ENCODE measurements at places on chromosomes 1 and 21.
A peak's percentile ranks its signal among the peaks of the same experiment; 100 is the strongest.

DNA sequence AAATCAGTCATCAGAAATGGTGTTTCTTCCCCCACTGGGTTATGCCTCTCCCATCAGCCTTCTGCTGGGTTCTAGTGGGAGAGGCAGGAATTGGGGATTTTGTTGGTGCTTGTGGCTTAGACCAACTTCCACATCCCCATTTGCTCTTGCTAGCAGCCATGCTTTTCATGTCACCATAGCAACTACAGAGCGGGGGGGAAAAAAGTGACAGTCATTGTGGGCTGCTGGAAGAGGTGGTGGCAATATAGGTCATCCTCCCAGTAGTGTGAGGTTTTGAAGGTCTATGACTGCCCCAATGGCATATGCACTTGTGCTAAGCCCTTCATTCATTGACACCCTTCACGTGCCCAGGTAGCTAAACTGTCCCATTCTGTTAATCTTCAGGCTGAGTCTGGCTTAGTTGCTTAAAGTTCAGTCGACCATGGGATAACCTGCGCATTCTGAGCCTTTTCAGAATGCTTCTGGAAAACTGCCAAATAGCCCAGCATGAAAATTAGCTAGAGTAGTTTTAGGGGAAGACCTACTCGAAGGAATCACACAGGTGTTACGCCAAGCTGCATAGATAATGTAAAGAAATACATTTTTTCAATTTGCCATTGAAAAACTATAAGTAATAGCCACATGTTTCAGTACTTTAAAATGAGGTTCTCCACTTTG, 53.7 kb upstream of the ZNF326 start:
- peaks cover 4% of the 10 kb centered on the region for H3K36me3 ChIP-seq
- DNase-seq = no peak
- H3K4me1 ChIP-seq = peaks cover 3% of the 10 kb centered on the region
- H3K27ac ChIP-seq = peak overlapping the region; percentile 14
- no peak overlapping the region for H3K4me3 ChIP-seq

DNA sequence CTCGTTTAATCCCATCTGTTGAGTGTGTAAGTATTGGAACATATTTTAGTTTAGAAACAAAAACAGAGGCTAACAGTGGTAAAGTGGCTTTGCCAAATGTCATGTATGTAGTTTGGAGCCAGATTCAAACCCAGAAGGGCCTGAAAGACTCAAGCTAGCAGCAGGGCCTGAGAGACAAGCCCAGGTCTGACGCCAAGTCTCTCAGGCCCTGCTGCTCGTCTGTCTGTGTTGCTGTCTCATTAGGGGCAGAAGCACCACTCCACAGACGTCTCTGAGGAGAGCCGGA, 8.3 kb downstream of the CITED4 start:
- no peak overlapping the region for H3K27ac ChIP-seq
- peaks cover 7% of the 10 kb centered on the region for H3K27me3 ChIP-seq
- peaks cover 6% of the 10 kb centered on the region for H3K4me1 ChIP-seq
- no peak overlapping the region for H3K4me3 ChIP-seq
- DNase-seq = no peak

- no peak for DNase-seq
- H3K36me3 ChIP-seq = no peaks in the 10 kb centered on the region
- H3K27ac ChIP-seq = no peak overlapping the region
- H3K4me1 ChIP-seq = no peaks in the 10 kb centered on the region
- H3K4me3 ChIP-seq = no peak overlapping the region
Measured at GRCh38 chr1:94527447-94528031, 14.0 kb downstream of the F3 start.

DNA sequence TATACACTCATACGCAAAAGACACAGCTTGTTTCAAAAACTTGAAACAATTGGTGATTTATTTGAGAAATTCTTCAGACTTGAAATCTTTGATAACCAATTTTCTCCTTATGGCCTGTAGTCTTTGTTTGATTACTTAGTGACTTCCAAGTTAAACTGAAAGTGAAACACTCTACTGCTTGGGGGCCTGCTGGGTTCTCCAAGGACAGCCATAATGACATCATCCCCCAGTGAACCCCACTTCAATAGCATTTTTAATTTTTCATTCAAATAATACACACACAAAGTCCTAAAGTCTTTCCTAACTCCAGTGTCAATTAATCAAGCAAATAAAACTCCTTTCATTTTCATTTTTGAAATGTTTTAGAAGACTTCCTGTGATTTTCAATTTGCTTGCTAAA, 59.2 kb downstream of the KRTAP19-8 start:
- peak overlapping the region; percentile 25 for H3K4me3 ChIP-seq
- peak; percentile 60 for DNase-seq
- no peaks in the 10 kb centered on the region for H3K36me3 ChIP-seq
- peaks cover 3% of the 10 kb centered on the region for H3K27me3 ChIP-seq

DNA sequence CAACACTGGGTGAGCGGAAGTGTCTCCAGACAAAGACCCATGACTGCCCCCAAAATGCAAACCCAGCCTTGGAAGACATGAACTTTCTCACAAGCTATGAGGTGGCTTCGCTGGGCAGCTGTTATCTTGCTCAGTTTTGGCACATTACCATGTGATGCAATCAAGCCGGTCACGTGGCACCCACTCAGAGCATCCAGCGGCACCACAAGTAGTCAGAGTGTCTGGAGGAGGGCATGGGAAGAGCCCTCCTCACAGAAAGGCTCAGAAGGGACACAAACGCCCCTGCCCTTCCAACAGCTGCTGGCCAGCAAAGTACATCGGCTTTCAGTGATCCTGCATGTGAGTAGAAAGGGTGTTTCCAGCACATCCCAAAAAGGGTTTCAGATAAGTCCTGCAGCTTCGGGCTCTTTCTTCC, 145.5 kb upstream of the IRF2BP2 start:
- peaks cover 6% of the 10 kb centered on the region for H3K27me3 ChIP-seq
- H3K27ac ChIP-seq = no peak overlapping the region
- no peaks in the 10 kb centered on the region for H3K36me3 ChIP-seq
- no peak for DNase-seq

DNA sequence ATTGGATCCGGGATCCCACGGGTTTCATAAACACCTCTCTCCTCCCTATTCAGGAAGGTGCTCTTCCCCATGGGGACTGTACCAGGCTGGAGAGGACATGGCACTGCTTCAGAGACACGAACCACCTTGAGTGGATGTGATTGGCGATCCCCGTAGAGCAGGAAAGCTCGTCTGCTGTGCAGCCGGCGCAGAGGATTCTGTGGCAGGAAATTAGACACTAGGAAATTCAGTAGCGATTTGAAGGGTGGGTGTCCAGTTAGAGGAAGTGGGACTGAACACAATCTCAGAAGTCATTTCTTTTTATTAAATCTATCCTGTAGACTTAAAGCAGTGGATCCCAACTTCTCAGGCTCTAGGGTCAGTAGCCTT, 767 bp downstream of the PDIK1L start:
- H3K4me1 ChIP-seq = peaks cover 30% of the 10 kb centered on the region
- no peak for DNase-seq
- peak overlapping the region; percentile 95 for H3K27ac ChIP-seq

DNA sequence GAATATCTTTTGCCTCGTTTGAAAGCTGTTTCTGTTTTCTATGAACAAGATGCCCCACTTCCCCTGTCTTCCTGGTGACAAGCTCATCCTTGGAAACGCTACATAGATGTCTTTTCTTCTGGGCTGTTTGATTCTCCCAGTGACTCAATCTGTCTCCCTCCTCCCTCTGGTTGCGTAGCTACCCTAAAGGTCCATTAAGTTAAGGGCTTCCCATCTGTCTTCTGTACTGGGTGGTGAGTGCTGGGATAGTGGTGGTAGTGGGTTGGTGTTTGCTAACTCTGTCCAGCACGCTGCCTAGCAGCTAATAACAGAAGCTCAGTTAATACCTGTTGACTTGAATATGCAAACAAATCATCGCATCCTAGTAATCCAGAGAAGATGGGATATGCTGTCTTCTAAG, 50.2 kb upstream of the GCLM start:
- H3K27me3 ChIP-seq = peaks cover 3% of the 10 kb centered on the region
- no peaks in the 10 kb centered on the region for H3K36me3 ChIP-seq
- H3K4me1 ChIP-seq = no peaks in the 10 kb centered on the region
- H3K27ac ChIP-seq = no peak overlapping the region

- no peak overlapping the region for H3K27ac ChIP-seq
- no peaks in the 10 kb centered on the region for H3K4me1 ChIP-seq
- no peak for DNase-seq
- no peaks in the 10 kb centered on the region for H3K36me3 ChIP-seq
Measured at GRCh38 chr1:54425152-54425584, 19.0 kb upstream of the SSBP3 start.

DNA sequence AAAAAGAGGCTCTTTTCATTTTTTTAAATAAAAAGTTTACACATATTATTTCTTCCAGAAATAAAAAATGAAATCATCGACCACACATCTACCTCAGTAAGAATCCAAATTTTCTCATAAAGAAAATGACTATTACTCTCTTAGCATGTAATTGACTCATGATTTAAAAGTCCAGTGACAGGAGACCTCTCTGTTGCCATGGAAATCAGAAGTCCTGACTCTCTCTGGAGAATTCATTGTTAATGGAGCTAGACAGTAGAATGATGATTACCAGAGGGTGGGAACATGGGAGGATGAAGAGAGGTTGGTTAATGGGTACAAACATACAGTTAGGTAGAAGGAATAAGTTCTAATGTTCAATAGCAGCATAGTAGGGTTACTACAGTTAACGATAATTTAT, 5.0 kb upstream of the CLCA4 start:
- no peak for DNase-seq
- peaks cover 5% of the 10 kb centered on the region for H3K27me3 ChIP-seq
- no peak overlapping the region for H3K4me3 ChIP-seq
- H3K27ac ChIP-seq = no peak overlapping the region
- no peaks in the 10 kb centered on the region for H3K36me3 ChIP-seq
- H3K4me1 ChIP-seq = no peaks in the 10 kb centered on the region

DNA sequence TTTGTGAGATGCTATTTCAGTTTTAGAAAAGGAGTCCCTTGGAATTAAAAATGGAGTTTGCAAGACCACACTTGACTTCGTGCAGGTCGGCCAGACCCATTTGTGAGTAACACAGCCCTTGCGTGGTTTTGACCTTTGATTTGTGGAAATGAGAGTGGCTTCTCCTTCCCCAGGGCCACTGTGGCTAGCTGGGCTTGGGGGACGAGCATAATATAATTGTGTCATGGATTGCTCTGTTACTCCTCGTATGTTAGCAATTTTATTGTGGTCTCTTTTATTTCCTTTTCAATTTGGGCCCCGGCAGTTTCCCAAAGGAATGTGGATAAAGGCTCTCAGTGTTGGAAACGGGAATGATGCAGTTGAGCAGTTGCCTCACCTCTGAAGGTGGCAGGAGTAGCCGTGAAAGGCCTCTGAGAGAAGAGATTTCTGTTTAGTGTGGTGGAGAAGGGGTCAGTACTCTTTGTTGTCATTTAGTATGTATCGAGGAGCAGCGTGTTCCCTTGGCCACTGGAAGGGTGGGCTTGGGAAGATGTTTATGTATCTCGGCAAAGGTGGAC, 194.6 kb downstream of the PBX1 start:
- no peaks in the 10 kb centered on the region for H3K36me3 ChIP-seq
- H3K27me3 ChIP-seq = no peaks in the 10 kb centered on the region
- no peak overlapping the region for H3K4me3 ChIP-seq
- no peaks in the 10 kb centered on the region for H3K4me1 ChIP-seq
- DNase-seq = no peak

- H3K4me3 ChIP-seq = no peak overlapping the region
- no peak overlapping the region for H3K27ac ChIP-seq
- no peaks in the 10 kb centered on the region for H3K27me3 ChIP-seq
- H3K4me1 ChIP-seq = no peaks in the 10 kb centered on the region
- no peaks in the 10 kb centered on the region for H3K36me3 ChIP-seq
Measured at GRCh38 chr1:165254376-165254775, 102.1 kb downstream of the LMX1A start.

- peaks cover 39% of the 10 kb centered on the region for H3K4me1 ChIP-seq
- peaks cover 31% of the 10 kb centered on the region for H3K36me3 ChIP-seq
- peak overlapping the region; percentile 93 for H3K4me3 ChIP-seq
- H3K27ac ChIP-seq = peak overlapping the region; percentile 88
- no peaks in the 10 kb centered on the region for H3K27me3 ChIP-seq
Measured at GRCh38 chr1:43708002-43708410, 670 bp downstream of the ST3GAL3 start.

DNA sequence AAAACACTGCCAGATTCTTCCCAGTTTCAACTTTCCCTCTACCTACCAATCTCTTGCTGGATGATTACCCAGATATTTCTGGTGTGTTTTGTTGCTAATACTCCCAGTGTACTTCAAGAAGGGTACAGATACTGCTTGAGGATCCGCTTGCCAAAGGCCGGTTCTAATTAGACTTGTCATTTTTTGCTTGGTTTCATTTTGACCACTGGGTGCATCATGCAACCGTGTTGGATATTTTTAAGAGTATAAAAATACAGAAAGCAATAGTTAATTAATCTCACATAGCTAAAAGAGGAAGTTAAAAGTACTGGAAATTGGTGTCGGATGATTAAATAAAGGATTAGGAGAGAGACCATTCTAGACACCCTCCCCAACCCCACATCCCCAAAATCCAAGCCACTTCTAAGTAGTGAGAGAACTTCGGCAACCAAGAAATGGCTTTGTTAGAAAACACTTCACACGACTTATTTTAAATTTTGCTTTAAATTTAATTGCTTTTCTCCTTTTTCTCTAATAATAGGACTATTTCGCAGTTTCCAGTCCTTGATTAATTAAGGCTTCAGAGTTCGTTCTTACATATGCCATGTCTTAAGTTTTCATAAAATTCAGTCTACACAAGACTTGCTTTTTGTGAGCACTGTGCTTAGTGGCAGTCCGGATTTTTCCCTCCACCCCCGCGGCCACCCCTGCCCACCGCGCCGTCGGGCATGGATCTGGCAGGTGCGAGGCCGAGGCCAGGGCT, 2.5 kb upstream of the CDKN2C start:
- H3K27ac ChIP-seq = peak overlapping the region; percentile 98
- peak overlapping the region; percentile 89 for H3K4me3 ChIP-seq
- peaks cover 10% of the 10 kb centered on the region for H3K27me3 ChIP-seq
- H3K4me1 ChIP-seq = peaks cover 23% of the 10 kb centered on the region
- peaks cover 3% of the 10 kb centered on the region for H3K36me3 ChIP-seq

DNA sequence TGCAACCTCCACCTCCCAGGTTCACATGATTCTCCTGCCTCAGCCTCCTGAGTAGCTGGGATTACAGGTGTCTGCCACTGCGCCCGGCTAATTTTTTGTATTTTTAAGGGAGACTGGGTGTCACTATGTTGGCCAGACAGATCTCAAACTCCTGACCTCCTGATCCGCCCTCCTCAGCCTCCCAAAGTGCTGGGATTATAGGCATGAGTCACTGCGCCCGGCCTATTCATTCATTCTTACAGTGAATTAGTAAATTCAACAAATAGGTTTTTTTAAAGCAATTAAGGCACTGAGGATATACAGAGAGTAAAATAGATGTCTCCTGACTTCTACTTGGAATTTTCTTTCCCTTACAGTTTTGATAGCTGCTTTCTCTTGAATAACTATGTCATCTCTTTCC, 43.5 kb downstream of the CDC42 start:
- no peaks in the 10 kb centered on the region for H3K27me3 ChIP-seq
- peaks cover 64% of the 10 kb centered on the region for H3K36me3 ChIP-seq
- H3K4me1 ChIP-seq = peaks cover 40% of the 10 kb centered on the region
- H3K4me3 ChIP-seq = no peak overlapping the region
- no peak for DNase-seq

DNA sequence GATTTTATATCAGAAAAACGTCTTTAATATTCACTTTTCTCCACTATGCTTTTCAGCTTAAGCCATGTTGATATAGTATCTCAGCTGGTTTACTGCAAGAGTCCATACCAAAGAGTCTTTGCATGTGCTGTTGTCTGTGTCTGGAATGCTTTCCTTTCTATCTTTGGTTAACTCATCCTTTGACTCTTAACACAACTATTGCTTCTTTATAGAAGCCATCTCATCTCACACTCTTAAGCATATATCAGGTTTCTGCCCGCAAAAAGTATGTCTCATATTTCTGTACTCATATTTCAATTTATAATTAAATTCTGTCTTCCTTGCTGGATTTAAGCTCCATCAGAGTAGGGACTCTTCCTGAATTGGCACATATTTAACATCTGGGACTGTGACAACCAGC, 220.9 kb upstream of the KCNK2 start:
- H3K27me3 ChIP-seq = no peaks in the 10 kb centered on the region
- no peak overlapping the region for H3K27ac ChIP-seq
- no peak for DNase-seq
- no peak overlapping the region for H3K4me3 ChIP-seq
- H3K36me3 ChIP-seq = no peaks in the 10 kb centered on the region
- no peaks in the 10 kb centered on the region for H3K4me1 ChIP-seq
